ENCODE measurements at places on chromosomes 4 and X.

DNA sequence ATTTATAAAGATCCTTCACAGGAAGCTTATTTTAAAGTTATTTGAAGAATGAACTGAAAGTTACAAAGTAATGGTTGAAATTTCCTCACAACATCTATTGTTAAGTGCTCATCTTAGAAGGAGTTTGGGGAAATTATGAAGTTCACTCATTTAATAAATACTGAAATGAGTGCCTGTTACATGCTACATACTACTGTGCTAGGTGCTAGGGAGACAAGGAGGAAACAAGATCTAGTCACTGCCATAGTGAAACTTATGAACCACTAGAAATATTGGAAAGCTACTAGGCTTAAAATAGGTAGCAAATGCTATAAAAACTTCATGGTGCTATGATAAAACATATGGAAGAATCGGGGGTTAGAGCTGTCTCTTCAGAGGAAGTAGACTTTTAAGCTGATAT lies 97.1 kb downstream of the JADE1 start:
- peaks cover 8% of the 10 kb centered on the region for H3K4me1 ChIP-seq
- no peak overlapping the region for H3K27ac ChIP-seq
- DNase-seq: no peak
- H3K36me3 ChIP-seq: no peaks in the 10 kb centered on the region

GRCh38 chr4:182642831-182643230 lies 274.4 kb downstream of the DCTD start:
- H3K27ac ChIP-seq: no peak overlapping the region
- no peaks in the 10 kb centered on the region for H3K27me3 ChIP-seq
- no peak overlapping the region for H3K4me3 ChIP-seq
- H3K4me1 ChIP-seq: peaks cover 4% of the 10 kb centered on the region
- DNase-seq: peak; percentile 40

GRCh38 chrX:1596676-1597344 lies 5.4 kb downstream of the AKAP17A start:
- no peaks in the 10 kb centered on the region for H3K4me1 ChIP-seq
- H3K4me3 ChIP-seq: no peak overlapping the region
- H3K36me3 ChIP-seq: peaks cover 79% of the 10 kb centered on the region
- no peaks in the 10 kb centered on the region for H3K27me3 ChIP-seq

DNA sequence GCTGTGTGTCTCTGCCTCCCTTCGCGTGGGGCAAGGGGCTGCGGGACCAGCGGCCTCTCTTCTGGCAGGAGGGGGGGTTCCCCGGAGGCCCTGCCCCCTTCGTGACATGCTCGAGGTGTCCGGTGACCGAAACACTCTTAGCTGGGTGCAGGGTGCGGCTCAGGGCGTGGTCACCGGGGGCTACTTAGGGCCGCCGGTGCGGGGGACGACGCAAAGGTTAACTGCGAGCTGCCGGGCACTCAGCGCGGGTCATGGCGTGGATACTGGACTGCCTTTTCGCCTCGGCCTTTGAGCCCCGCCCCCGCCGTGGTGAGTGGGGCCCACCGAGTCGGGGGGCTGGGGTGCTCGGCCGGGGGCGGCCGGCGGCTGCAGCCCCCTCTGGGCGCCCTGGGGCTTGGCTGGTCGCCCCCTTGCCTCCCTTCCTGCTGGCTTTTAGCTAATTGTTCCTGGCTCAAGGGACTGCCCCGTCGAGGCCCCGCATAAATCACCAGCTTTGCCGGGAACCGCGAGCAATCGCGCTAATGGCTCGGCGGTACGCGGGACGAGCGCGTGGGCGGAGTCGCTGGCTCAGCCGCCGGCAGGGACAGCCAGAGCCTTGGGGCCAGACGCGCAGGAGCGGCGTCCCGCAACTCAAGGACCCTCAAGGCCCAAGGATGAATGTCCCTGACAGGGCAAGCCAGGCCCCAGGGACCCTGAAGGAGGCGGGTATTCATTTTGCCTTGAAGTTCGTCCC lies at the start of gene ARHGAP36:
TSS of gene ARHGAP36 (plus strand) at position 211 of the 733 bp plus-strand sequence. CDS start 23,320 bp downstream, outside the sequence.
- no peak within 1 kb of the TSS for H3K27ac ChIP-seq
- H3K36me3 ChIP-seq: no peaks in the 10 kb centered on the region
- no peak within 1 kb of the TSS for H3K4me3 ChIP-seq
- peaks cover 18% of the 10 kb centered on the region for H3K27me3 ChIP-seq
- H3K4me1 ChIP-seq: no peaks in the 10 kb centered on the region

DNA sequence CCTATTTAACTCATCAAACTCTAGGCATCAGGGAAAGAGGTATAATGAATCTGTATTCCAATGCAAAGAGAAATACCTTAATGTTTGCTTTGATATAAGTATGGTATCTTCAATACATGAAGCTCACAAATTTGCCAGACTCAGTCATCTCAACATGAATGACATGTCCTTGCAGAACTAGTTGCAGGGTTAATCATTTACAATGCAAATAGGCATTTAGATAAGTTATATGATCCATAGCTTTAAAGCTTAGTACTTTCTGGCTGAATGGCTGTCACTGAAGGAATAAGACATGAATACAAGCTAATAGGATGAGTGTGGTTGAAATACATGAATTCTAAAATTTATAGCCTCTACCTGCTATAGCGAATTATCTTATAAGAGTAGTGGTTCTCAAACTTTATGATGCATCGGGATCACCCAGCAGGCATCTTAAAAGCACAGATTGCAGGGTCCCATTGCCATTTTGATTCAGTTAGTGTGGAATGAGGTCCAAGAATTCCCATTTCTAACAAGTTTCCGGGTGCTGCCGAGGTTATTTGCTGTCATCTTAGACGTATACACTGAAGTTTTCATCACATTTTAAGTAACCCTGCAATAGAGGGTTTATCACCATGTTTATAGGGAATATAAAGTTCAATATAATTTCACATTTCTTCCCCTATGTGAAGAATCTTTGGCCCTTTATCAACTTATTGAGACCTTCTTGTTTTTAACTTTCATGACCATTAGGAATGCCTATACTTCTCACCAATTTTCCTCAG lies 439.2 kb downstream of the ARHGAP24 start:
- no peaks in the 10 kb centered on the region for H3K36me3 ChIP-seq
- DNase-seq: no peak
- no peak overlapping the region for H3K27ac ChIP-seq
- no peaks in the 10 kb centered on the region for H3K4me1 ChIP-seq
- H3K27me3 ChIP-seq: no peaks in the 10 kb centered on the region

GRCh38 chr4:57591073-57591472 lies 480.9 kb upstream of the IGFBP7 start:
- H3K4me3 ChIP-seq: no peak overlapping the region
- no peaks in the 10 kb centered on the region for H3K36me3 ChIP-seq
- no peak for DNase-seq
- H3K4me1 ChIP-seq: no peaks in the 10 kb centered on the region
- no peak overlapping the region for H3K27ac ChIP-seq
- no peaks in the 10 kb centered on the region for H3K27me3 ChIP-seq

- DNase-seq: no peak
- H3K4me3 ChIP-seq: no peak overlapping the region
- H3K27ac ChIP-seq: no peak overlapping the region
- H3K27me3 ChIP-seq: no peaks in the 10 kb centered on the region
Measured at GRCh38 chr4:122705009-122705408, 27.5 kb upstream of the BBS12 start.

- H3K4me1 ChIP-seq: no peaks in the 10 kb centered on the region
- no peak overlapping the region for H3K4me3 ChIP-seq
- H3K27me3 ChIP-seq: no peaks in the 10 kb centered on the region
- no peaks in the 10 kb centered on the region for H3K36me3 ChIP-seq
- DNase-seq: no peak
Measured at GRCh38 chrX:118508635-118509034, 13.0 kb downstream of the DOCK11 start.

- DNase-seq: peak; percentile 64
- H3K4me3 ChIP-seq: peak overlapping the region; percentile 43
- peaks cover 31% of the 10 kb centered on the region for H3K4me1 ChIP-seq
- peak overlapping the region; percentile 94 for H3K27ac ChIP-seq
- H3K36me3 ChIP-seq: no peaks in the 10 kb centered on the region
Measured at GRCh38 chrX:40176351-40177116, 78.8 kb upstream of the BCOR start.

DNA sequence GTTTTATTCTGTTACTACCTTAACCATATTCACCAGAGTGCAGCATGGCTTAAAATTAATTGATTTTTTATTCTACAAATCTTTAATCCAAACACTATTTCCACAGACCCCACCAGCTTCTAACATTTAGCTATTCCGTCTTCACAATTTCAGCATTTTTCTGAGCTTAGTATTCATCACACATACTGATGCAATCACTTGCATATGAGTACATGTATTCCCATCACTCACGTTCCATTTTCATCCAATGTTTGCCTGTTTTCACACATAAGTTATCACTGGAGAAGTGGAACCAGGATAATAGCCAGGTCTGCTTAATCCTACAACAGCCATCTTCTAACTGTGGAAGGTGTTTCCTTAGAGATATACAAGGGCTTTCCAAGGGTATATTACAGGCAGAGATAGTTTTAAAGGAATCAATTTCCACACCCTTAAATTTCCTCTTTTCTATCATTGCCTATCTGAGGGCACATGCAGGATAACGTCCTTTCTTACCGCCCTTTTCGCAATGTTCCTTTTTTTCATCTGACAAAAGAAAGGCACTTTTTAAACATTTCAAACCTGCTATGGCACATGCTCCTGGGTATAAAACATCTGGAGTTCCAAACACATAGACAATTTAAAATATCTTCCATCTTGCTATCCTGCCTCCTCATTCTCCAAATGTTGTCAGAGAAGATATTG lies 115.8 kb downstream of the CORIN start:
- no peaks in the 10 kb centered on the region for H3K4me1 ChIP-seq
- H3K36me3 ChIP-seq: no peaks in the 10 kb centered on the region
- H3K27me3 ChIP-seq: peaks cover 8% of the 10 kb centered on the region
- no peak overlapping the region for H3K27ac ChIP-seq

DNA sequence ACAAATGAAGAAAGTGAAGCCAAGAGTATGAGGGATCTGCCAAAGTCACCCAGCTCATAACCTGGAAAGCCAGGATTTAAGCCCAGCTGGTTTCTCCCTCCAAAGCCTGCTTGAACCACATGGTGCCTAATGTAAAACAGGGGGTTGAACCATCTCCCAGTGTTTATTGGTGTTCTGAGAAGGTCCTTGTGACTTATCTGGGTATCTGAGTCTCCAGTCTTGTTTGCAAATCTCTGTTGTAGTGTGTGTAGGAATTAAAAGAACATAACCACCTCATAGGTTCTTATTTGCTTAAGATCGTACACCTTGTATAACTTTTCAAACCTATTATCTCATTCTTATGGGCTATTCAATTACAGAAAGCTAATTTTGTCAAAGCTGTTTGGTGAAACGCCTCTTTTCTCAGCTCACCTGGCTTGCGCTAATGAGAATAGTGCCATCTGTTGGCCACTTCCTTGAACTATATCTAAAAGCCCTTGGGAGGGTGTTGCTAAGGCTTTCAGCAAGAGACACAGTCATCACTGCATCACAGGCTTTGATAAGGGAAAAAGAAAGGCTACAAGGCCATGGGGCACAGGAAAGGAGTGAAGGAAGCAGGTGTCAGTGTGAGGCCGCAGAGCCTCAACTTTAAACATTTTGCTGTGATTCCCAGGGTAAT lies 34.0 kb downstream of the ETDB start:
- no peaks in the 10 kb centered on the region for H3K27me3 ChIP-seq
- H3K4me1 ChIP-seq: no peaks in the 10 kb centered on the region
- no peak overlapping the region for H3K4me3 ChIP-seq
- no peaks in the 10 kb centered on the region for H3K36me3 ChIP-seq
- H3K27ac ChIP-seq: no peak overlapping the region

- H3K4me1 ChIP-seq: no peaks in the 10 kb centered on the region
- H3K27ac ChIP-seq: no peak overlapping the region
- peaks cover 20% of the 10 kb centered on the region for H3K36me3 ChIP-seq
- no peak for DNase-seq
Measured at GRCh38 chrX:134776342-134776741, 118.1 kb upstream of the PLAC1 start.

- no peaks in the 10 kb centered on the region for H3K36me3 ChIP-seq
- no peak for DNase-seq
- H3K4me3 ChIP-seq: no peak overlapping the region
- H3K27me3 ChIP-seq: no peaks in the 10 kb centered on the region
- H3K27ac ChIP-seq: no peak overlapping the region
Measured at GRCh38 chr4:85873566-85873965, 398.6 kb downstream of the ARHGAP24 start.

GRCh38 chr4:71882113-71882841 lies 98.4 kb upstream of the GC start:
- H3K4me3 ChIP-seq: no peak overlapping the region
- peaks cover 18% of the 10 kb centered on the region for H3K4me1 ChIP-seq
- H3K27me3 ChIP-seq: no peaks in the 10 kb centered on the region
- H3K36me3 ChIP-seq: no peaks in the 10 kb centered on the region
- DNase-seq: no peak

DNA sequence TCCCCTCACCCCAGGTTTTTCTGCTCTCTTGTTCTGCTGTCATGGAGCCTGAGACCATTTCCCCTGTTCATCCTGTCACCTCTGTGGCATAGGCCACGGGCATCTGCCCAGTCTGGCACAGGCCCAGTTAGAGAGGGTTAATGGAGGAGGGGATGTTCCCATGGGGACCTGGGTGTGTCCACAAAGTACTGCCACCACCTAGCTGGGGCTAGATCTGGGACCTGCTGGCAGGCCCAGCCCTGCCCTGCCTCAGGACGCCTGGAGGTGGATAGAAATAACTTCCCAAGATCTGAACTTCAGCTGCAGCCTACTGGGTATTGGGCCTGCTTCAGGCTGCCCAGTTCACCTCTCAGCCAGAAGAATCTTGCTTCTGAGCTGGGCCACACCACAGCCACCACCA lies 13.5 kb downstream of the EFNB1 start:
- no peak for DNase-seq
- H3K36me3 ChIP-seq: peaks cover 44% of the 10 kb centered on the region
- H3K27ac ChIP-seq: no peak overlapping the region
- peaks cover 5% of the 10 kb centered on the region for H3K4me1 ChIP-seq

DNA sequence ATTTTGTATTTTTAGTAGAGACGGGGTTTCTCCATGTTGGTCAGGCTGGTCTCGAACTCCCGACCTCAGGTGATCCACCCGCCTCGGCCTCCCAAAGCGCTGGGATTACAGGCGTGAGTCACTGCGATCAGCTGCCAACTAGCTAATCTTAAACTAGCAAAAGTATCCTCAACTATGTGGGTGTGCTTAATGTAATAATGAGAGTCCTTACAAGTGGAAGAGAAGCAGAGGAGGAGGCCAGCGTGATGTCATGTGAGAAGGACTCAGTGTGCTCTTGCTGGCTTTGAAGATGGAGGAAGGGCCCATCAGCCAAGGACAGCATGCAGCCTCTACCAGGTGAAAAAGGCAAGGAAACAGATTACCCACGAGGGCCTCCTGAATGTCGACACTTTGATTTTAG lies 19.6 kb downstream of the SCD5 start:
- peaks cover 25% of the 10 kb centered on the region for H3K4me1 ChIP-seq
- H3K4me3 ChIP-seq: no peak overlapping the region
- no peaks in the 10 kb centered on the region for H3K36me3 ChIP-seq
- no peaks in the 10 kb centered on the region for H3K27me3 ChIP-seq
- no peak overlapping the region for H3K27ac ChIP-seq

DNA sequence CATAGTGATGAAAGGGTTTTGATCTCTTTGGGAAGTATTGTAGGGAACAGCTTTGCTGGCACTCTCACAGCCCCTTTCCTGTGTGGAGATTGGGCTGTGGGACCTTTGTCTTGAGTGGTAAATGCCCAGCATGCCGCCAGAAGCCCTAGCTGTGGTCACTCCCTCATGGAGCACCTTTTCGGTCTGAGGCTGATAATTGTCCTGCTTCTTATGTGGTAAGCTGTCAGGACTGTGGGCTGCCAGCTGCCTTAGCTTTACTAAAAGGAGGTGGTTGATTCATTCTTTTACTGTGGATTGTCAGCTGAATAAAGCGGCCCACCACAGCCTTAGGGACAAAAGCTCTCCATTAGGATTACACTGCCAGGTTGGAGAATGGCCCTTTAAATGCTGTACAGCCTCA lies 7.1 kb downstream of the PASD1 start:
- H3K4me3 ChIP-seq: no peak overlapping the region
- no peaks in the 10 kb centered on the region for H3K36me3 ChIP-seq
- no peaks in the 10 kb centered on the region for H3K4me1 ChIP-seq
- DNase-seq: no peak
- H3K27me3 ChIP-seq: peaks cover 4% of the 10 kb centered on the region
